ENCODE measurements at places on chromosomes 7 and 10.

- DNase-seq: no peak
Measured at GRCh38 chr7:111729483-111729882, 167.2 kb upstream of the IMMP2L start.

- no peak for DNase-seq
Measured at GRCh38 chr7:50706469-50706937, 76.2 kb downstream of the GRB10 start.

GRCh38 chr10:16521311-16522016 is at the start of gene C1QL3:
Gene C1QL3 (minus strand): TSS chr10:16521879. CDS start chr10:16521065, 814 bp downstream.
- peak; percentile 44 for DNase-seq

DNA sequence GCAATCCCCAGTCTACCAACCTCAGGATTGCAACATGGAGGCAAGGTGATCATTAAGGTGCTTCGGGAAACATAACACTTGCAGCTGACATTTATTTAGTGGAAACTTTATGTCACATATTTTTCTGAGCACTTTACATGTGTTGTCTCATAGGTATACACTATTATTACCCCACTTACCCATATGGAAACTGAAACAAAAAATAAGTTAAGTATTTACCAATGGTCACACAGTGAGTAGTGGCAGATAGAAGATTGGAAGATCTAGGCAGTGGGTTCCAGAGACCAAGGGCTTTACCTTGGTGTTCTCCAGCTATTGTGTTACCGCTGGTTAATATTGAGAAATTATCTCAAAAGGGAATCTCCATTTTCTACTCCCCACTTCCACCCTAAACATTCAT is 1279.1 kb upstream of the SORCS1 start:
- no peak for DNase-seq

DNA sequence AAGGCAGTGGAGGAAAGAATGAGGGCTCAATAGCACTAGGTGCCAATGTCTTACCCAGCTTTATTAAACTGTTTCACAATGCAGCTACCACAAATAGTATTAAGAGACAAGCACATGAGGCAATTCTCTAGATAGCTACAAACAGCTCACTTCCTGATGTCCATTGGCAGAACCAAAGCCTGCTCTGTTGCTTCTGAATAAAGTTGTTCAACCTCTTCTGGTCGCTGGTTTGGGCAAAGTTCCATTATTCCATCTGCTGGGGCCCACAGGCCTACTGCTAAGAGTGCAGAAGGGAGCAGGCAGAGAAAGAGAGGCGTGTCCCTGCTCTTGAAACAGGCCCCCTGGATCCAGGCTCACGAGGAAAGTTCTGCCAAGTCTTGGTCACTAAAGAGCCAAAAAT is 173.9 kb downstream of the ZNF438 start:
- DNase-seq: no peak

DNA sequence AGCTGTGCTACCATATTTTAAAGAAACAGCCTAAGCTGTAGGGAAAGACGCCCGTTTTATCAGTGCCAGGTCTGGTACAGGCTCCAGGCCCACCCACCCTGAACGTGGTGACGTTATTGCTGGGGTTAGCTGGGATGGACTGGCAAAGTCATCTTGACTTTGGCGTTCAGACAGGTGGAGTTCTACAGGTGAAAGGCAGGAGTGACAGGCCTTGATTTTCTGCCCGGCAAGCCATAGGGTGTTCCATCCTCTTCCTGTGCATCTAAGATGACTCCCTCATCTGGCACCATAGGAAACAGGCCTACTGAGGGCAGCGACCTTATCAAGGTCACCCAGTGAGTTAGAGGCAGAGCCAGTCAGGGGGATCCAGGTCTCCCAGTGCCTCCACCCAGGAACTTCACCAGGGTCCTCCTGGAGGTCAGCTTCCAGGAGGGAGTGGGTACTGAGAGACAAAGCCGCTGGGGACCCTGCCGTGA is 41.6 kb downstream of the HK1 start:
- DNase-seq: no peak

GRCh38 chr7:128783143-128783861 is 7.7 kb upstream of the OPN1SW start:
- DNase-seq: peak; percentile 17

- DNase-seq: no peak
Measured at GRCh38 chr7:2687881-2688318, at the start of gene AMZ1. Gene AMZ1 (plus strand): TSS chr7:2688202. CDS start chr7:2700452, 12,250 bp downstream.

- peak; percentile 28 for DNase-seq
Measured at GRCh38 chr10:124992462-124993344, 50.8 kb downstream of the ZRANB1 start.

- no peak for DNase-seq
Measured at GRCh38 chr10:48450741-48451466, 144.4 kb downstream of the MAPK8 start.

DNA sequence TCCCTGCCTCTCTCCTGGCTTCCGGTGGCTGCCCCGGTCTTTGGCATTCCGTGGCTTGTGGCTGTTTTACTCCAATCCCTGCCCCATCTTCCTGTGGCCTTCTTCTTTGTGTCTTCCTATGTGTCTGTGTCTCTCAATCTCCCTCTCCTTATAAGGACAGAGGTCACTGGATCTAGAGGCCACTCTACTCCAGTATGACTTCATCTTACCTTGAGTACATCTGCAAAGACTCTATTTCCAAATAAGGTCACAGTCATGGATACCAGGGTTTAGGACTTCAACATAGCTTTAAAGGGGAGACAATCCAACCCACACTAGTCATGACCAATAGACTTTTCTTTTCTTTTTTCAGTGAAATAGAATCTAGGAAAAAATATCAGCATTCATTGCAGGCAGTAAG is 153.3 kb upstream of the INSYN2A start:
- no peak for DNase-seq

GRCh38 chr7:110397927-110398660 is 692.8 kb upstream of the LRRN3 start:
- no peak for DNase-seq

DNA sequence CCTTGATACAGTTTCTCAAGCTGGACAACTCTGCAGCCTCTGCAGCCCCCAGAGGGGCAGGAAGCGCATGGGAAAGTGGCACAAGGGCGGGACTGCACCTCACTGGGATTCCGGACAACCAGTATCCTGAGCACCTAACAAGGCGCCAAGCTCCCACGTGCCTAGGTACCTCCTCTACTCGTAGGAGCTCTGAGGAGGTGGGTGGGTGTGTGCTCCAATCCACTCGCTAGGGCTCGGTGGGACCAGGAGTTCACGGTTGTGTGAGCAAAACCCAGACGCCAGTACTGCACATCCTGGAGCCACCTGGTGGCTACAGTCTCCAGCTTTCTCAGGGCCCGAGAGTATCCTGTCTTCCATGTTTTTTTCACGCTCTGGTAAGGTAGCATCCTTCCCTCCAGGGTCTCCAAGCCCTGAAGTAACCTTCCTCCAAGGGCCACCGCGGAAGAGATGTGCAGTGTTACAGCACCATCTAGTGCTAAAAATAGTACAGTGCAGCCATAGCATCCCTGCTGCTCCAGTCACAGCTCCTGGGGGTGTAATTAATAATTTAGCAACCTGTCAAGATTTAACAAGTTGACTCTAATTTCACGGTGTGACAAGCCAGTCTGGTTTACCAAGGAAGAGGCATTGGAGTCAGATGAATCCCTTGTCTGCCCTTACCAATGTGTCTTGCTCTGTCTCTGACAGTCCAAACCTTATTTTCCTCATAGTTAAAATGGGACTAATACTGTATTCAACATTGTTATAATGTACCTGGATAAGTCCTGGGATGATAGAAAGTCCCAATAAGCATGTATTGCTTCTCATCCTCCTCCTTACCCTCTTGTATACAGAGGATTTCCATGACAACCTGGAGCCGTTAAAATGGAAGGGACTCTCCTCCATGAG is 70.4 kb downstream of the HERPUD2 start:
- DNase-seq: peak; percentile 39

DNA sequence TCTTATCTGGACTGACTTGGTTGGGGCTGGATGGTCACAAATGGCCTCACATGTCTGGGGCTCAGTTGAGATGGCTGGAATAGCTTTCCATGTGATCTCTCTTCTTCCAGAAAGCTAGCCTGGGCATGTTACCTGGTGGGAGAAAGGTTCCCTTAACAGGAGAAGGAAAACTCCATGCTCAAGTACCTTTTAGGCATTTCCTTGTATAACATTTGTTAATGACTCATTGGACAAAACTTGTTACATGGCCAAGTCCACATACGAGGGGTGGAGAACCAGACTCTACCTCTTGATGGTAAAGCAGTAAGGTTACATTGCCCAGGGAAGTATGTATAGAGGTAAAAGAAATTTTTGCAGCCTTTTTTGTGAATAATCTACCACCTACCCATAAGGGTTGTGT is 826.4 kb downstream of the LRMDA start:
- no peak for DNase-seq

DNA sequence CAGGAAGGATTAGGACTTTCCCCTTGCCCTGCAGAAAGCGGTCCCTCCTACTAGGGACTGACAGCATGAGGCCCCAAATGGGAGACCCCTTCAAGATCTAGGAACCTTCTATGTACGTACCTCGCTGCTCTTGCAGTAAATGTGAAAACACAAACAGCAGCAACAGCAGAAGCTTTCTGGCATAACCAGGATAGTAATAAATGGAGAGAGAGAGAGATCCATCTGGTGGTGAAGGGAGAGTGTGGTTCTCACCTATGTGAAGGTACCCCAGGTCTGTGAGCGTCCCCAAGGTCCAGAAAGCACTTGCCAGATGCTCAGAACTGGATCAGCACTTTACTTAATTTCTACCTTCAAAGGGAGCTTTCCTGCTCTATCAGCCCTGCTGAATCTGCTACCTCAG is 592.7 kb downstream of the PARD3 start:
- no peak for DNase-seq

DNA sequence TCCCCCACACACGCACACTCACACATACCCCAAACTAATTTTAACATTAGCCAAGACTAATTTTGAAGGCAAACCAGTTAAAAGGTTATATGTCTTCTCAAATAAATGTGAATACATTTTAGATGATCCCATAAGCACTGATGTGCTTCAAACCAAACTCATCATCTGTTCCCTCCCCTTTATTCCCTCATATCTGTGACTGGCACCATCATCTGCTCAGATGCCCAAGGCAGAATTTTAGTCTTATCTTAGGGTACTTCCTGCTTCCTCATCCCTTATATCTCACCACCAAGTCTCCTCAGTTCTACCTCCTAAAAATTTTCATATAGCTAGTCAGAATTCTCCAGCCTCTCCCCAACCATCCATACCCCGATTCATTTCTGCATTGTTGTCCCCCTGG is 80.4 kb downstream of the UPF2 start:
- no peak for DNase-seq

Measured in stimulated activated naive CD8-positive, alpha-beta T cell treated with anti-CD3 and anti-CD28 coated beads, Interleukin-15, amount 100 ng/mL, for 72 hours (primary cell).